ENCODE measurements at places on chromosomes 4 and X.

GRCh38 chr4:141306331-141306730 lies 85.6 kb downstream of the ZNF330 start:
- no peak for DNase-seq

DNA sequence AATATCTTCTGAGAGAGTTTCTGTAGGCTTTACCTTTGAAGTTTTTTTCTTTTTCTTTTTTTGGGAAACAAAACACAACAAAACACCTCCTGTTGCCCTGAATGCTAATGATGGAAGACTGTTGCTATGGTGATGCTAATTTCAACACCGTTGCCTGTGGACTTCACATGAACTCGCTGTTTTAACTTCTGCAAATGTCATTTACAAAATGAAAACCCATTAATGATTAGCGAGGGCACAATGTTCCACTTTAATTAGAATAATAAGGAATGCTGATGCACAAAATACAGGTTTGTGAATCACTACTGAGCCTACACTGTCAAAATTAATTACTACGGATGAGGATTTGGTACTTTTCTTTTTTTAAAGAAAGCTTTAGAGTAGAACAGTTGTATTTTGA lies 227.1 kb upstream of the FTHL17 start:
- no peak for DNase-seq

DNA sequence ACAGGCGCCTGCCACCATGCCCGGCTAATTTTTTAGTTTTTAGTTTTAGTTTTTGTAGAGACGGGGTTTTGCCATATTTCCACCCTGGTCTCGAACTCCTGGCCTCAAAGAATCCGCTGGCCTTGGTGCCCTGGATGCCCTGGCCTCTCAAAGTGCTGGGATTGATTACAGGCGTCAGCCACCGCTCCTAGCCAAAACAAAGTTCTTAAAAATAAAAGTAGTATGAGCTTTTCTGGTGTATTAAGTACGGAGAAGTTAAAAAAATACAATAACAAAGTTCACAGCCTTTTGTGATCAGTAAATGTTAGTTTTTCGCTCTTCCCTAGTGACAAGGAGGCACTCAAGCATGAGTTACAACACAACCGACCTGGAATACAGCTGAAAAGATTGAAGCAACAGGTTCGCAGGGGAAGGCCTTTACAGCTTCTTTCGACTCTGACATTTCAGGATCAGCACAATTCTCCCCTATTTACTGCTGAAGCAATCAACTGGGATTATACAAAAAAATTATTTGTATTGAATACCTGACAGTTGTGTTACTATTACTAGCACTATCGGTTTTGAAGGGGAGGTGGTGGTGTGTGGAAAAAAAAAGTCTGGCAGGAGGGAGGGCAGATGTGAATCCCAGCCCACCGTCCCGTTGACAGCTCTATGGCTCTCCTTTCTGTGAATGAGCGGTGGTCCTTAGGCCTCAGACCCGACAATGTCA lies 893 bp upstream of the METAP1 start:
- DNase-seq, result peak; percentile 24

GRCh38 chrX:153537526-153538295 lies 20.3 kb downstream of the ATP2B3 start:
- DNase-seq, result no peak

GRCh38 chrX:1150569-1151347 lies 61.7 kb downstream of the CRLF2 start:
- DNase-seq, result no peak

GRCh38 chr4:1408418-1408817 lies 2.2 kb upstream of the NKX1-1 start:
- no peak for DNase-seq

DNA sequence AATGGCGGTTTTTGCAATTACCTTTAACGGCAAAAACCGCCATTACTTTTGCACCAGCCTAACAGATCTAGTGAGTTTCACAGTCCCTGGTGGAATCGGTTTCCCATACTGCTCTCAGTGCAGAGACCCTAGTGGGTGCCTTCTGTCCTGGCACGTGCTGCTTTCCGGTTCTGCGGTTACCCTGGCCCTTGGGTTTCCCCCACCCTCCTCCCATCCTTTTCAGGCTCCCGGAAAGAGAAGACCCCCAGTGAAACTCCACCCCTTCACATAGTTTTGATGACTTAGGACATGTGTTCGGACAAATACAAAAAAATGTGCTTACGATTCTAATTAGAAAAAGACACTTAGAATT lies 36.9 kb downstream of the NLGN3 start:
- no peak for DNase-seq

GRCh38 chr4:123018396-123018775 lies 96.0 kb upstream of the NUDT6 start:
- DNase-seq, result no peak

GRCh38 chr4:174340714-174341113 lies 57.0 kb downstream of the CEP44 start:
- peak; percentile 27 for DNase-seq

DNA sequence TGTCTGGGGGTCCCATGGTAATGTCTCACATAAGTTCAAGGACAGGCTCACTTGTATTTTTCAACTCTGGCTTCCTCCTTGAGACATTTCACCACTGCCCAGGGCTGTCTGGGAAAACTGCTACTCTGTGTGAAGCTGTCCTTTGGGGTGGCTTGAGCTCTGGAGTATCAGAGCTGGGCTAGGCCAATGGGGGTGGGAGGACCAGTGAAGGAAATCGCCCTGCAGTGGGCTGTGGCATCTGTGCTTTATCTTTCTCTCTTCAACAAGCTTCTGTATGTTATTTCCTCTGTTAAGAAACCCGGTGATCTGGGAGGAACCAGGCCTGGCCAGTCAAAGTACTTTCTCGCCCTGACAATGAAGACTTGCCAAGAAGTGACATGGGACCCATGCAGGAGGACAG lies 87.4 kb downstream of the SMIM20 start:
- no peak for DNase-seq

- no peak for DNase-seq
Observed at GRCh38 chr4:157294575-157294974, 74.0 kb downstream of the GRIA2 start.

DNA sequence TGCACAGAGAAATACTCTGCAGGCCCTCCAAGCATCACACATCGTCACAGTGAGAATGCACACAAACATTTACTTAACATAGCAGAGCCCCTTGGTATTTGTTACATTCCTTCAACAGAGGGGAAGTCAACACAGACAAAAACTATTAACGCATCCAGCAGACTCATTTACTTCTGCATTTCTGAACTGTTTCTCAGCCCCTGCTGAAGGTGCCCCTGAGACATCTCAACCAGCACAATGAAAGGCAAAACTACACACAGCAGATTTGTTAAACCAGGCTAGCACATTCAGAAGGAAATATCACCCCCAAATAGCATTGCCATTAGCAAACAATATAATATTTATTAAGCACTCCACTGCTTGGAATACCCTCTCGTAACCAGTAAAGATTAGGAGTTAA lies 367.0 kb downstream of the RAB28 start:
- DNase-seq, result no peak

DNA sequence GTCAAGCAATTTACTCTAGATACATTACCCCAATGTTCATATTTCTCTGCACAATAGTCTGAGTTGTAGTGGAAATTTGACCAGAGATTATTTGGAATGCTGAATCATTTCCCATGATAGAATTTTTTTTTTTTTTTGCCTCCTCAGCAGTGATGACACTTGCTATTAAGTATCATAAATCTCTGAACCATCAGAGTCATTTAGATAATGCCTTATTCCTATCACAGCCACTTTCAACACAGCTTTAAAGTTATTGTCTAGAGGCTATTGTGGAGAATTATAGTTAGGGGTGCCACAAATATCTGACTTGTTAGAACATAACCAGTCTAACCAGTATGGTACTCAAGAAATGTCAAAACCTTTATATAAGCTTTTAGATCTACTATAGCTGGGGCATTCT lies 79.8 kb downstream of the LCORL start:
- DNase-seq, result no peak

- no peak for DNase-seq
Observed at GRCh38 chrX:151821226-151821625, 86.7 kb downstream of the CNGA2 start.

DNA sequence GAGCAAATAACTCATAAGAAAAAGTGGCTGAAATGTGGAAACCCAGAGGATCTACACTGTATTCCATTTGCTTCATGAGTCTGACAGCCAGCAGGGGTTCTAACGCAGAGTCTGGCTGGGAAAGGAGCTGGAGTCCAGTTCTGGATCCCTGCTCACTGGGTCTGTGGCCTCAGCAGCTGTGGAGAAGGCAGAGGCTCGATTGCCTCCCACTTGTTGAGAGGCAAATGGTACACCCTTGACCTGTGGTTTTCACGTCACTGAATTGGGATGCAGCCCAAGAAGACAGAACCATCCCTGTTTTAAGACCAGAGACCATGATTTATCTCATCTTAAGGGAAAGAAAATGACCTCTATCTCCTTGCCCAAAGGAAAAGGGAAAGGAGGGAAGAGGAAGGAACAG lies 147.0 kb upstream of the NOCT start:
- no peak for DNase-seq

DNA sequence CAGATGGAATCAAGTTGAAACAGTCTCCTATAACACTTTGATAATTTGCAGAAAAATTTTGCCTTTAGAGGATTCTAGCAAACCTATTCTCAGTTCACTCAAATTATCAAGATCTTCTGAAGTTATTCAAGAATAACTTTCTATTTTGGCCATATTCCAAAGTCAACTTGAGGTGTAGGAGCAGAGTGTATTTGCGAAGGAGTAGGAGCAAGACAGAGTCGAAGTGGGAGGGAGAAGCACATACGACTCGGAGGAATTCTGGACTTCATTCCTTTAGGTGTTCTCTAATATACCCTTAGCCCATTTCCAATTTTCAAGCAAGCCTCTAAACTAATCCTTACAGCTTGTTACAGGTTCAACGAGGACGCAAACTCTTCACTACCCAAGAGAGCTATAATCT lies 252.9 kb downstream of the GPM6A start:
- no peak for DNase-seq

DNA sequence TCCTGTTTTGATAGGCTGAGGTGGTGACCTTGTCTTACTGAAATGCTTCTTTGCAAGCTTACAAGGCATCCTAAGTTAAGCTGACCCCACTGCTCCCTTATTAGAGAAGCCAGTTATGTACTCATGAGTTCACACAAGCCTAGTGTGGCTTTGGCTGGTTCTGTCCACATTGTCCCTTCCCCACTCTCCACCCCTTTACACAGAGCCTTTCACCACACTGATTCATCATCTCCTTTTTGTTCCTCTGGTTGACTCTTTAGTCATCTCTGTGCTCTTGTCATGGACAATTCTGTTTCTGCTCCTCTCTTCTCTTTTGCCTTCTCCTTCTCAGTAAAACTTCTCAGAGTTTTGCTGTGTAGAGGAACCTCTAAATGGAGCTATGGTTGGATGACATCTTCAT lies 4.9 kb downstream of the CHRNA9 start:
- peak; percentile 45 for DNase-seq

GRCh38 chrX:9882669-9883446 lies 84.3 kb upstream of the CLDN34 start:
- DNase-seq, result no peak

GRCh38 chr4:152417673-152418072 lies 118.2 kb downstream of the FBXW7 start:
- no peak for DNase-seq

- no peak for DNase-seq
Observed at GRCh38 chr4:65589331-65589730, 81.0 kb downstream of the EPHA5 start.

DNA sequence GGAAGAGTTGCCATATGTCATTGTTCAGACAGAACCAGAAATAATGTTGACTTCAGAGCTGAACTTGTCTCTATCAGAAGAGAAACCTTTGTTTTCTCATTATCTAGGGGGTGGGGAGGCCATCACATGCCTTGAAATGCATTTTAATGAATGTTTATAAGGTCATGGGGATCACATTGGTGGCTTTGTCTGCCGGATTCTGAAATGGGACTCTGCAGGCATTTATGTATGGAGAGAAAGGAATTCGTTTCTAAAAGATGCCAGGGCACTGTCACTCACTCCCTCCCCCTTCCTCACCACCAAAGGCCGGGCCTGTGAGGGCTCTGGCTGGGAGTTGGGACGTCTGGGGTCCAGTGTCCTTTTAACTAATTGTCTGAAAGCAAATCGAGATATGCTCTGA lies 102.2 kb downstream of the MAMLD1 start:
- DNase-seq, result no peak
